ENCODE measurements at places on chromosomes 12 and 14.

DNA sequence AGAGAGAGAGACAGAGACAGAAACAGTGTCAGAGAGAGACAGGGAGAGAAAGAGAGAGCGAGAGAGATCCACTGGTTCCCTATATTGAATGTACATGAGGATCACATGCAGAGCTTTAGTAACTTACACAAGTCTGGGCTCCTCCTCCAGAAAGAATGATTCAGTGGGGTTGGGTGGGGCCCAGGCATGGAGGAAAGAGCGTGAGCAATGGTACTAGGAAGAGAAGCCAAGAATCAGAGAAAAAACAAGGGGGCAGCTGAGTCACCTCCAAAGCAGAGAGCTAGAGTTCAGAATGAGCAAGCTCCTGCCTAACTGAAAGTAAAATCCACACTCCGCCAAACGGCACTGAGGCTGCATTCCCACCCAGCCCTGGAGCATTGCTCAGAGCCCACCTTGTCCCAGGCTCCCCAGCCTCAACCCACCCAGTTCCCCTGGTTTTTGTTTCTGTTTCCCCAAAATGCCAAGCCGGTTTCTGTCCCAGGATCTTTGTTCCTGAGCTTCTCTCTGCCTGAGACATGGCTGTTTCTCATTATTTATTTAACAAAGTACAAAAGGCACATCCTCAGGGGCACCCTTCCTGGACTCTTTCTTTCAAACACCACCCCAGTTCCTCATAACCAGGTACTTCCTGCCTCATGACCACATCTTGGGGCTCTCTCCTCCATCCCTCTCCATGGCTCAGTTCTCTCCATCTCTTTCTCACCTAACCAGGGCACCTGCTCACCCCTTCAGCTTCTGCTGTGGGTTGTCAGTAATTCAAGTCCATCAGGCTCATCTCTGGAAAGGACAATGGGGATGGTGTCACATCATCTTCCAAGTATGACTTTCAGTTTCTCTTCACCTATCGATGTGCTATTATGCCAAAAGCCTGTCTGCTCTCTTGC is 670.3 kb upstream of the TBX3 start:
- DNase-seq = peak; percentile 99

- no peak for DNase-seq
Measured at GRCh38 chr14:100882991-100883788, 20.3 kb downstream of the RTL1 start.

- peak; percentile 10 for DNase-seq
Measured at GRCh38 chr12:126944684-126945083, 1322.3 kb upstream of the TMEM132C start.

DNA sequence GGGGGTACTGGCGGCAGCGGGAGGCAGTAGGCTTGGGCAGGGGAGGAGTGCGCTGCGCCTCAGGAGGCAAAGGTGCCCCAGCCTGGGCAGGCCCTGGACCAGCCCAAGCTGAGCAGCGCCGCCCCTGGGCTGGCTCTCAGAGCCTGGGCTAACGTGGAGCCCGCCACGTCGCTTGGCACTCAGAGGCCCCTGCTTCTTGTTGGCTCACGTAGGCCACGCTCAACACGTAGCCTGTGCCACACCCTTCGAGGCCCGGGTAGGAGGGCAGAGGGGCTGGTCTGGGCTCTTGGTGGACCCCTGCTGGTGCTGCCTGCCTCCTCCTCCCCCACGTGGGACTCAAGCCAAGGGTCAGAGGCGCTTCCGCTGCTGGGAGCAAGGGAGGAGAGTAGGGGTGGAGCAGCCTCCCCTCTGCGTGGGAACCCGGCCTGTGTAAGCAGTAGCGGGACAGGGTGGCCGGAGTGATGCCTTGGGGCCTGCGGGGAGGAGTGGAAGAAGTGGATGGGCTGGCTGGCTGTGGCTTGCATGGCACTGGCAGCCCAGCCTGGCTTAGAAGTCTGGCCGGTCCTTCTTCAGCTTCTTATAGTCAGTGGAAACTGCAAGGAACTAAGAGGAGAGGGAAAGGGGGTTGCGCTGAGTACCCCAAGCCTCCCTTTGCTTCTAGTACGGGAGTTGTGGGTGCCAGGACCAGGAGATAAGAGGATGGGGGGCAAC is 5.7 kb downstream of the SHMT2 start:
- no peak for DNase-seq

- peak; percentile 14 for DNase-seq
Measured at GRCh38 chr14:50947446-50947845, 3.2 kb upstream of the PYGL start.

GRCh38 chr12:84077679-84078078 is 834.9 kb downstream of the SLC6A15 start:
- DNase-seq = no peak

- DNase-seq = peak; percentile 65
Measured at GRCh38 chr12:38586789-38587188, 270.2 kb downstream of the ALG10B start.

GRCh38 chr14:93772263-93772662 is 16.0 kb downstream of the PRIMA1 start:
- no peak for DNase-seq

DNA sequence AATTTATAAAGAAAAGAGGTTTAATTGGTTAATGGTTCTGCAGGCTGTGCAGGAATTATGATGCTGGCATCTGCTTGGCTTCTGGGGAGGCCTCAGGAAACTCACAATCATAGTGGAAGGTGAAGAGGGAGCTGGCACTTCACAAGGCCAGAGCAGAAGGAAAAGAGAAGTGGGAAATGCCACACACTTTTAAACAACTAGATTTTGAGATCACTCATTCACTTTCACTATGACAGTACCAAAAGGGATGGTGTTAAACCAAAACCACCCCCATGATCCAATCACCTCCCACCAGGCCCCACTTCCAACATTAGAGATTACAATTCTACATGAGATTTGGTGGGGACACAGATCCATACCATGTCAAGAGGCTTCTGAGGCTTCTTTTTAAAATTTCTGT is 62.6 kb downstream of the SLC38A4 start:
- no peak for DNase-seq

DNA sequence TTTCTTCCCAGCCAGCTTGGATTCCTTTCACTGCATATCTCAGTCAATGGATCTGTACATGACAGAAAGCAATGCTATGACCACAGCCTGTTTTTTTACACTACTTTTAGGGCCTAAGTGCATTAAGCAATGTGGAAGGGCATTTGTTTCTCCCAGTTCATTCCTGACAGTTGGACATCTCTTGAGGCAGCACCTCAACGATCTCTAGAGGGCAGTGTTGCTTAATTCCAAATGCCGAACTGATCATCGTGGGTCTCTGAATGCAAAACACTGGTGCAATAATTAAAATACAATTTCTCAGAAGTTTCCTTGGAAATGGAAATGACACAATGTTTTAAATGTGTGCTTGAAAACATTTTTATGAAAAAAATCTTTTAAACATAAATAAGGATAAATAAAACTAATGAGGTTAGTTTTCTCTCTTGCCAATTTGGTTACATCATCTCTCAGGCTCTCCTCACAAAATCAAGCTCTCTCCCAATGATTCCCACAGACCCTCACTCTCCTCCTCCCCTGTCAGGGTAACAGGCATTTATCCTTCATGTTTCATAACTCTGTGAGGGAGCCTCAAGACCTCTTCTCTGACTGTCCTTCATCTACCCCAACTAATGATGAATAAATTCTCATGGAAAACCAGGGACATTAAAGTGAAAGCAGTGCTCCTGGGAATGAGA is 192.4 kb upstream of the SLC16A7 start:
- DNase-seq = peak; percentile 42

- DNase-seq = no peak
Measured at GRCh38 chr14:31269634-31270195, 62.1 kb upstream of the HECTD1 start.

DNA sequence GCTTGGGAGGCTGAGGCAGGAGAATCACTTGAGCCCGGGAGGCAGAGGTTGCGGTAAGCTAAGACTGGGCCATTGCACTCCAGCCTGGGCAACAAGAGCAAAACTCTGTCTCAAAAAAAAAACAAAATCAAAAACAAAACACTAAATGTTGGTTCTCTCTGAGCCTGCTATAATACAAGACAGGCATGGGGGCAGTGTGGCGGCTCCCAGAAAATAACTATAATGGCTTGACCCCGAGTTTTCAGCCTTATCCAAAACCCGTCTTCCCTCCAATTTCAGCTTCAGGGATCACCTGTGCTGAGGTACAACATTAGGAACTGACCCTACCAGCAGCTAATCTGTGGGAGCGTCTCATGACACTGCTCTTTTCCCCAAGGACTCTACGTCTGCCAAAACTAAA is 862 bp downstream of the SLC7A7 start:
- DNase-seq = no peak

DNA sequence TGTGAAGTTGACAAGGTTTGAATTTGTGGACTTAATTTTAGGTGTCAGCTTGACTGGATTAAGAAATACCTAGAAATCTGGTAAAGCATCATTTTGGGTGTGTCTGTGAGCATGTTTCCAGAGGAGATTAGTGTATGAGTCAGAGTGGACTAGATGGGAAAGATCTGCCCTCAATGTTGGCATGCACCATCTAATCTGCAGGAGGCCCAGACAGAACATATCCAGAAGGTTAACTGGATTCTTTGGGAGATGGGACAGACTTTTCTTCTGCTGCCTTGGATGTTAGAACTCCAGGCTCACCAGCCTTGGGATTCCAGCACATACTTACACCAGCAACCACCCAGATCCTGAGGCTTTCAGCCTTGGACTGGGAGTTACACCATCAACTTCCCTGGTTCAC is 14.1 kb downstream of the SGPP1 start:
- peak; percentile 69 for DNase-seq

DNA sequence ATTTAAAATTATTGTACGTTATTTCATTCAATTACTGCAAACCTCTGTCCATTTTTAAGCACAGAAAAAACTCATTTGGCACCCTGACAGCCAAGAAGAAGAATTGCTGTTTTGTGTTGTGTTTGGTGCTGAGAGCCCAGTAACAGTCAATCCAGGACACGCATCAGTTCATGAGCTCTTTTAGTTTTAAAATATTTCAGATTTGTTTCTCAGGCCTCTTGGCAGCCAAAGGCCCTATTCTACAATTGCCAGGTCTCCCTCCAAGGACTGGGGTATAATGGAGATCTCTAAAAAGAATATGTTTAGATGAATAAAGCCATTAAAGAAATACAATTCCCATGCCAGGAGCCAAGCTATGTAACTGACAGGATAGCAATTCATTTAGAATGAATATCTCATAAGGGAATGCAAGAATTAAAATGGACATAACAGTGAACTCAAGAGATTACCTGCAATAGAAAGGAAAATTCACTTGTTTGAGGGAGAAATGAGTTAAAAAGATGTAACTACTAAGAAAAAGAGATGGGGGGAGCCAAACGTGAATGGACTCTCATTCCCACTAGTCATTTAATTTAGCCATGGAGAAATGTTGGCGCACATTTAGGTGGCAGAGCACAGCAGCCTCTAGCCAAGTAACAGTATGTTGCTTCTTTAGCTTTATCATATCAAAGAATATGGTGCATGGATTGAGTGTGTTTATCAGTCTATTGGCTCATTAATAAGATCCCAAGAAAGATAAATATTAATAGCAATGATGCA is 140.6 kb upstream of the PELI2 start:
- no peak for DNase-seq

- DNase-seq = no peak
Measured at GRCh38 chr14:27995691-27996090, 770.9 kb upstream of the FOXG1 start.

GRCh38 chr12:26648584-26648983 is 184.4 kb downstream of the ITPR2 start:
- DNase-seq = peak; percentile 83

- no peak for DNase-seq
Measured at GRCh38 chr14:33370426-33370825, 431.7 kb downstream of the NPAS3 start.

GRCh38 chr12:74980510-74980909 is 229.1 kb downstream of the KCNC2 start:
- DNase-seq = no peak

DNA sequence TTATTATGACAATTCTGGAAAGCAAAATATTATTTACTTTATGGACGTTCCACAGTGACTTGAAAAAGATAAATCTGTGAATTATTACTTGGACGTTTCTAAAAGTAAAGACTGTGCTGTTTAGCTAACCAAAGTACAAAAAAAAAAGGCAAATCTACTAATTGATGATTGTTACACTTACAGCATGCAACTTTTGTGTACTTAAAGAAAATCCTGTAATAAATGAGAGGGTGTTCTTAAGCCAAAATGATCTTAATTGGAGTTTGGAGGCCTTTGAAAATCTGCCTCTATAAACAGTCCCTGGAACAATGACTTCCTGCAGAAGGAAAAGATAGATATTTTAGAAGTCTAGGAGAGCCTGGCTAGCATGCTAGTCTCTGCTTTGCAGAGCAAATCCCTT is 434.0 kb upstream of the SYT1 start:
- DNase-seq = no peak

Data from mammary epithelial cell (primary cell).